ENCODE measurements at places on chromosomes 5 and 9.

DNA sequence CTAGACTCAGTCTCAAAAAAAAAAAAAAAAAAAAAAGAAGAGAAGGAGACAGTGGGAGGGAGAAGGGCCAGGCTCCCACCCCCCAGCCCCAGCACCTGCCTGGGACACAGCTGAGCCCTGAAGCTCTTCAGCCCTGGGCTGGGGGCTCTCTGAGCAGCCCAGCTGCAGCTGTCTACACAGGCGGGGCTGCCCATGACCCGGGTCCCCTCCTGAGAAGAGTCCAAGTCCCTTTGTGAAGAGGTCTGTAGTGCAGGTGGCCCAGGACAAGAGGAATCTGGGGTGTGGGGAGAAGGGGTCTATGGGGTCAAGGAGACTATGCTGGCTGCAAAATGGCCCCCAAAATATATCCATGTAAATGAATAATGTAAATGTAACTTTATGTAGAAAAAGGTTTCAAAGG, 6.7 kb upstream of the LCN2 start:
- no peak for DNase-seq

DNA sequence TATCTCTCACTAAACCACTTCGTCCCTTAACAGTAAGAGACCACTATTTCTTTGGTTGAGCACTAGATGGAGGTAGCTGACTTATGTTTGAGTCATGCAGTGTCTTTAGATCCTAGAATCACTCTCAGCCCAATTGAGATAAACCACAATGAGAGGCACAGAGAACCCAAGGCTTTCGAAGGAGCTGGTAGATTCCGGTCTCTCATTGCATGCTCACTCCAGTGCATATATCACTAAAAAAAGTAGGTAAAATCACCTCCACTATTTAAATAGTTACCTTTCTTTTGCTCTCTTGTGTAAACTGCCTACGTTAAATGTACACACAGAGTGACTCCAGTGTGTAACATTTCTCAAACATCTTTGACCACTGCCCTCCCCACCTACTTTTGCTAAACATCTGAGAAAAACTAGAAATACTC, 27.6 kb downstream of the ACTL7A start:
- DNase-seq: peak; percentile 34

- no peak for DNase-seq
Measured at GRCh38 chr5:150279330-150280020, 10.1 kb downstream of the CAMK2A start.

DNA sequence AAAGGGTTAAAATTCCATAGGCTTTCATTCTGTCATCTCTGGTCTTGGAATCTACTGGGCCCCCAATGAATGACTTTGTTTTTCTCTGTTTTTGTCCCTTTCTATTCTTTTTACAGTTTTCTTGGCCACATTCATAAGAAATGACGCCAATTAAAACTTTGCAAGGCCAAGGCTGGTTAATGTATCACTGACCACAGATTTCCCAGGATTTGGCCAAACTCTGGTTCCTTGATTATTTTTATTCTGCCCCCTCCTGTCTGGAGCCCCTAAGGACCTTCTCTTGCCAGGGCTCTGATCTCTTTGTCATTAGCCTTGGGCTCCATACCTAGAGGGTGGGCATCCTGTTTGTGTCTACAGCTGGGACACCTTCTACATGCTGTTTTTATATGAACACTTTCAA, 388.9 kb upstream of the PAPPA start:
- no peak for DNase-seq

DNA sequence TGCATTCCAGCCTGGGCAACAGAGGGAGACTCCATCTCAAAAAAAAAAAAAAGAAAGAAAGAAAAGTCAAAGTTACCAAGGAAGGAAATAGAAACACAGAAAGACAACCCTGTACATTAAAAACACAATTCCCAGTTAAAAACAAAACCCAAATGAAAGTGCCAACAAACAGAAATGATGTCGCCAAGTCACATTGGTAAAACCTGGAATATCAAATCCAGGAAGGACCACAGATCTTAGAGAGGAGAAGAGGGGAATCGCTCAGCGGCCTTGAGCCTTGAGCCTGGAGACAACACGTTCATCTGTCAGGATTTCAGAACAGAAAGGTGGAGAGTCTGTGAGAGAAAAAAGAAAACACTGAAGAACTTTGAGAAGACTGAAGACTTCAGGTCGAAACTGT, 1.2 kb upstream of the ZDHHC11 start:
- no peak for DNase-seq

- peak; percentile 24 for DNase-seq
Measured at GRCh38 chr5:53820802-53821171, 260.3 kb downstream of the NDUFS4 start.

GRCh38 chr5:173069671-173070070, 13.5 kb downstream of the CREBRF start:
- no peak for DNase-seq

GRCh38 chr5:40240671-40241070, 439.0 kb upstream of the PTGER4 start:
- DNase-seq: no peak

DNA sequence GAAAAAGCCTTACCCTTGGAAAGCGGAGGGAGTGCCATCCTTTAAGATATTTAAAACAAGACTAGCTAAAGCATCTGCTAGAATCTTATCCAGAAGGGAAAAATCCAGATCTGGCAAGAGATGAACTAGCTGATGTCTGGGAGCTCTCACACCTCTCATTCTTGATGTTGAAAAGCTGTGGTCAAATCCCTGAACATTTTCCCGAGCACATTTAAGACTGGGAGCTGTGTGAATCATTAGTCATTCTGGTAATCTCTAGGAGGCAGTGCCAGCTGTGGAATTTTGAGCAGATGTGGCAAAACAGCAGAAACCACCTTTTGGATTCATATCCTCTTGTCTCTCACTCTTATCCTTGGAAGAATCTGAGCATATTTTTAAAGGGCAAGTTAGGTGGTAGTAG, 218.0 kb downstream of the MAN2A1 start:
- peak; percentile 87 for DNase-seq

DNA sequence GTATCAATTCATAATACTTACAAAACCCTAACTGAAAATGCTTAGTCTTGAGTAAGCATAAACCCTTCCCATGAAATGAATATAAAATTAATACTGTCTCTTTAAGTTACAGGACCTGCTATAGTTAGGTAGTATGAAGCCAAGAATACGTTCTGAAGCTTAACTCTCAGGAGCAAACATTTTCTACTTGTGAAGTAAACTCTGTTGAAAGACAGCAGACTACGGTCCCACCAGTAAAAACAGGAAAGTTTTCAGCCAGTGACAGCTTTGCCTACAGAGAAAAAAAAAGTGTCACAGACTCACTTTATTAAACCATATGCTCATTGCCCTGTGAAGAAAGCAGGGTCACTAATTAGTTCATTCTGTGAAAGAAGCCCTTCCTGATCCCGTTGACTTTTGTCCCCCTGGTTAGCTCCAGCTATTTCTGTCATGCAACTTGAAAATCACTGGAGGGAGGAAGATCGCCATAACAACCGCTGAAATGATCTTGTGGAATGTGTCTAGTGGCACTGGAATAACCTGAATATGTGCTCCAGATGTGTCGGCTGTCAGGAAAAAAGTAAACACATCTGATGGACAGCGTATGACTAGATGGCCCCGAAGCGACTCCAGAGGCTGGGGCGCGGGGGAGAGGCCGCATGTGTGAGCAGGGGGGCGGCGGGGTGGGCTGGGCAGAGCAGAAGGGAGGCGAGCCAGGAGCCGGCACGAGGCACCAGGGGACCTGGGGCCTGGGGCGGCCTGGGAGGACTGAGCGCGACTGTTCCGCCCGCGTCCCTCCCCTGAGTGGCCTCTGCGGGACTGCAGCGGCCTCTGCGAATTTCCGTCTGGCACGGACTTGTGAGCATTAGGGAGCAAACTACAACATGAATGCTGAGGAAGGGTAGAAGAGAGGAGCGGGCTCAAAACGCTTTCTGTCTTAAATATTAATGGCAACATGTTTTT, 41.9 kb downstream of the BNC2 start:
- DNase-seq: peak; percentile 87
